Left lung (tissue), 14 donors: ENCODE measurements at places on chromosomes 3 and 15. TPM values are rescaled to one million over a fixed set of nuclear protein-coding genes. Genes with fewer than 3 reads are reported as not detected.

CHST13 gene
- polyA plus RNA-seq = 0.23 TPM

RYR3 gene
- 5.4 TPM for polyA plus RNA-seq

UBAP1L gene
- 12.2 TPM for polyA plus RNA-seq

DNA sequence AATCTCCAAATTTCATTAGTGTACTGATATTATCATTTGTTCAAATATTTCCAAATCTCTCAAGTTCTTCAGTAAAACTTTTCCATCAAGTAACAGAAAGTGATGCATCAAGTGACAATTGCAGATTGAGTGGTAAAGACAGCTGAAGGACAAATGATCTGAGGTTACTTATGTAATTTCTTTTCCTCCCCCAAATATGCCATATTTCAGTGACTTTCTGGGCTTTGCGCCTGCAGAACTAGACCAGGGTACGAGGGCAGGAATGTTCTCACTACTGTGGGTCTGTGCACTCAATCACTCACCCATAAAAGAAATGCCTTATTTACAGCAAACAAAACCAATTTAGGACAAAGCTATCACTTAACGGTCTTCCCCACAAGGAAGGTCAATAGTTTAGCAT is 4.7 kb downstream of the SUCLG2 start:
- DNase-seq = no peak

- DNase-seq = no peak
Measured at GRCh38 chr15:68389041-68389930, 42.7 kb downstream of the ITGA11 start.

DNA sequence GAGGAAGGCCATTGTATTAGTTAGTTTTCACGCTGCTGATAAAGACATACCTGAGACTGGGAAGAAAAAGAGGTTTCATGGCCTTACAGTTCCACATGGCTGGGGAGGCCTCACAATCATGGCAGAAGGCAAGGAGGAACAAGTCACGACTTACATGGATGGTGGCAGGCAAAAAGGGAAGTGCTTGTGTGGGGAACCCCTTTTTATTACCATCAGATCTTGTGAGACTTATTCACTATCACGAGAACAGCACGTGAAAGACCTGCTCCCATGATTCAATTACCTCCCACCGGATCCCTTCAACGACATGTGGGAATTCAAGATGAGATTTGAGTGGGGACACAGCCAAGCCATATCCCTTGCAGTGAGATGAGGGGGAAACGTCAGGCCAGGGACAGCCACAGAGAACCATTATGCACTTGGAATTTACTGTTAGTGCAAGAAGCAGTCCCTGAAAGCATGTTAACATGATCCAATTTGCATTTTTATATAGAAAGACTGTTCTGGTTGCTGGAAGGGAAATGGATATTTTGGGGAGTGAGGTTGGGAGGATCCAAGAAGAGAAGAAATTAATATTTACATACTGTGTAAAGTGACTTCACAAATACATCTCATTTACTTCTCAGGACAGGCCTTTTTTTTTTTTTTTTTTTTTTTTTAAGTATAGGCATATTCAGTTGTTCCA is 87.1 kb downstream of the ARNT2 start:
- no peak for DNase-seq

DNA sequence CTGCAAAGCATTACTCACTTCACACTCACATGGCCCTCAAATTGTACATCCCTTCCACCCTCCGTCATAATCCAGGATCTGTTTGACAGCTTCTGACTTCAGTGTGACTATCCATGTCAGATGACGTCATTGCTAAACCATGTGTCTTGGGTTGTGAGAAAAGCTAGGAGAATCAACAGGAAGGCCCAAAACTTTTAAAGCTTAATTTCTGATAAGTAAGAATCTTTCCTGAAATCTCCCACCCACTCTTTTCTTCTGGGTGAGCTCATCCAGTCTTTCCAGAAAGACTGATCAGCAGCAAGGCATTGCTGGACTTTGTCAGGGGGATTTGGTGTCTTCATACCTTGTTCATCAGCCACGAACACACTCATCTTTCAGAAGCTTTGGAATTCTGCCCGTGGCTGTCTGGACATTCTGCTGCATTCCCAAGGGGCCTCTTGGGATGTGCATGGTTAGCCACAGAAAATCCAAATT is 11.5 kb upstream of the LMCD1 start:
- DNase-seq = no peak

GRCh38 chr3:9912294-9912935 is 4.5 kb upstream of the IL17RC start:
- DNase-seq = no peak

DNA sequence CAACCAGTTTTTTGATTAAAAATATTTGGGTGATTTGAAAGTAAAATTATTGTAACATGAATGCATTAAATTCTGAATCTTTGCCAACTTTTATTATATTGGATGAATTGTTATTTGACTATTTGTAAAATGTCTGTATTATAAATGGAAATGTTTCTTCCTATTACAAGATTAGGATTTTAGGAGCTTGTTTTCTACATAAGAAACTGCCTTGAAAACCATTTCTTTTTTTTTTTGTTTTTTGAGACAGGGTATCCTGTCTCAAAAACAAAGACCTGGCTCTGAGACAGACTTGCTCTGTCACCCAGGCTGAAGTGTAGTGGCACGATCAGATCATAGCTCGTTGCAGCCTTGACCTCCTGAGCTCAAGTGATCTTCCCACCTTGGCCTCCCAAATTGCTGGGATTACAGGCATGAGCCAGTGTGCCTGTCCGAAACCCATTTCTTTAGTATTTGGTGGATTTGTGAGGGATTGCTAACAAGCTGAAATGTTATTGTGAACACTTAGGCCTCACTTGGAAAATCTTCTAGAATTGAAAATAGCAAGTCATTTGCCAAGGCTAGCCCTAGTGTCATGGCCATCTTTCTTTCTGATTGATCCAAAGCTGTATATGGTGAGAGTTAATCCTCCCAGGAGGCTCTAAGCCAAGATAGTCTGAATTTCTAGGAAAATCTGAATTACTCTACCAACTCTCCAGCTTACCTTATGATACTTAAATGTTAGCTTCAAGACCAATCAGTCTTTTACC is 100.3 kb downstream of the FNDC3B start:
- DNase-seq = no peak

DNA sequence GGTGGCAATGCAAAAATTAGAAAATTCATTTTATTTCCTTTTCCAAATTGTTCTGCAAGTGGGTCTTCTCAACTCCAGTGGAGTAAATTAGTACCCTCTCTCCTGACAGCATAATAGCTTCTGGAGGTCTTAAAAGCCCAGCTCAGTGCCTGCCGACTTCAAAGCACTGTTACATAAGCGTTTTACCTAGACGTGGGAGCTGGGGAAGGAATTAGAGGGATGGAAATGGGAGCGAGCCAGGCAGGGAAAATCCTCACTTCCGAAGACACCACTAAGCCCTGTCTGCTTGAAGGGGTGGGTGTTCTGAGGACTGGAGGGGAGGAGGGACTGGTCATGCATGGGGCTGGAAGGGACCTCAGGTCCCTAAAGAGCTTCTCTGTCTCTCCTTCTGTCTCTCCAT is 77.2 kb upstream of the SLC6A1 start:
- no peak for DNase-seq

DNA sequence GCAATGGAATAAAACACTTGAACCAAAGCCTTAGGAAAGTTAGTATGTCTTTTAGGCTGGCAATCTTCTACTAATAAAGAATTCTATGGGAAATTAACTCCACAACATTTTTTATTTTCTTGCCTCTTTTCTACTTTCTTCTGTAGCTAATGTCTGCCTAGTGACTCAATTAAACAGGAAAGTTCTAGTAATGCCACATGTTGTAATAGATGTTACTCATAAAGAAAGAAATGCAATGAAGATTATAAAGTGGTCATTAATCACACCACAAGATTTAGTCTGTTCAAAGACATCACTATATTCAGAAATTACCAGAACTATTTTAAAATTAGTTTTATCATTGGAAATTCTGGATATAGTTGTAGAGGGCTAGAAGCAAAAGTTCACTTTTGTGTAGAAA is 329.7 kb downstream of the SI start:
- DNase-seq = no peak

DNA sequence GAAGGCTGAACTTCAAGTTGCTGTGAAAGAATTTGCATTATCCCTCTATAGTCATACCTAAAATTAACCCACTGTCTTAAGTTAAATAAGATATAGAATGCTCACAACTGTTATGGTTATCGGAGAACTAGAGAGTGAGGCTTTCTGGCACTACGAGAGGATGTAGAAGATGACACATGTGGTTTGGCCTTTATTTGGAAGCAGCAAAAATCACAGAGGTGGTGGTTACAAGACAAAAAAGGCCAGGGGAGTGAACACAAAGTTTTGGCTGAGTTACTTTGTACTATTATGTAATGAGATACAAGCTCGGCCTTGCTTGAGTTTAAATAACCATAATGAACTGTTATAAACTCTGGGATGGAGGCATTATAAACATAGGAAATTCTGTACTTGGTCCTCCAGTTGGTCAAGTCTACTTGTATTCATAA is 78.3 kb upstream of the ICE2 start:
- no peak for DNase-seq

- no peak for DNase-seq
Measured at GRCh38 chr15:70810916-70811578, 42.9 kb downstream of the LARP6 start.
